ENCODE measurements at places on chromosomes 6 and 20.

DNA sequence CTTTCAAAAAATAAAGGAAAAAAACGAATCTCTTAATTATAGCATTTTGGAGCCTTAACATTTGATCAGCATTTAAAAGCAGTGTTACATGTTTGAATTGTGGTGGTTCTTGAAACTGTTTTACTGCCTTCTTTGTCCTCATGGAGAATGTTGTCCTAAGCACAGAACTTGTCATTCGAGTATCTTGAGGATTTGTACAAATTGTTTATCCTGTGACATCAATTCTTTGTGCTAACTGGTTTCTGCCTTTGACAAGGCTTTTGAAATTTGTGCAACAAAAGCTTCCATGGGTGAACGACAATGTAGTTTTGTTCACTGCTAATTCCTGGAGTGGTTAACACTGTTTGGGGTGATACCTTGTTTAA, 130.8 kb downstream of the SCAF8 start:
- DNase-seq = no peak

DNA sequence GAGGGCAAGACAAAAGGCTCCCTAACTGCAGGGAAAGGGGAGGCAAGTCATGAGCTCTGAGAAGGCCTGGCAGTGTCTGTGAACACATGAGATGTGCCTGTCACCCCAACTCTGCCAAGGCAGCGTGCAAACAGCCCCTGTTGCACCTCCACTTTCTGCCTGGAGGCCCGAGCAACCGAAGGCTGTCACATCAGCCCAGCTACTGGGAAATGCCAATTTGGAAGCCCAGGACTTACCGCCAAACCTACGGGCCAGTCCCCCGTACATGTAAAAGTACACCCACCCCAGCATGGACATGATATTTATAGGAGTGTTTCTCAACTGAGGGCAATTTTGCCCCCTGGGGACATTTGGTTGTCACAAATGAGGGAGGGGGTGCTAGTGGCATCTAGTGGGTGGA, 27.3 kb upstream of the RPP40 start:
- no peak for DNase-seq

GRCh38 chr6:167031082-167031709, 32.0 kb downstream of the CEP43 start:
- no peak for DNase-seq

DNA sequence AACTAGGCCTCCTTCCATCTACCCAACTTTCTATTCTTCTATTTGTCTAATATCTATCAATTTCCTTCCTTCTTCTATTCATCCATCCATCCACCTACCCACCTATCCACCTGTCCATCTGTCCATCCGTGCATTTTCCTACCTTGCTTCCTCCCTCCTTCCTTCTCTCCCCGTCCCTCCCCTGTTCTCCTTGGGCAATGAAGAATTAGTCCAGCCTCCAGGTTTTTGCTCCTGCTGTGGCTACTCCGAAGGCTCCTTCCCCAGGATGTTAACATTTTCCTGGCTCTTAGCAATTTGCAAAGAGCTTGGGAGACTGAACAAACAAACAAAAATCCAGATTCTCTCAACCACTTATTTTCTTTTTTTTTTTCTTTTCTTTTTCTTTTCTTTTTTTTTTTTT, 81.6 kb downstream of the KCNB1 start:
- no peak for DNase-seq

DNA sequence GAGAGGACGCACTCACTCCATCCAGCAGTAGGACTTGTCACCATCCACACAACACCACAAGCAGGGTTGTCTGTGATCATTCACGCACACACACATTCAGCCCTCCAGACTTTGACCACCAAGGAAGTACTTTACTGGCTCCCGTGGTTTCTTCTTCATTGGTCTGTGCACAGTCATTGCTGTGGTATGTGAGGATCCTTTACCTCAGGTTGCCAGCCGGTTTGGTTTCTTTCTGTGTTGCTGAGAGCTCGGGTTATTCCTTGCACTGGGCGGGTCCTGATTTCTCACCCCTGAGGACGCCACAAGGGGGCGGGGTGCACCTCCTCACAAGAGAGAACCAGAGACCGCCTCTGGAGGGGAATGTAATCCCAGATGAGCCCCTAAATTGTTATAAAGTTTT, 11.2 kb downstream of the SLC35A1 start:
- DNase-seq = no peak

GRCh38 chr20:22916021-22916842, 118.9 kb upstream of the SSTR4 start:
- no peak for DNase-seq

GRCh38 chr6:13480631-13481501, 6.5 kb downstream of the GFOD1 start:
- no peak for DNase-seq

DNA sequence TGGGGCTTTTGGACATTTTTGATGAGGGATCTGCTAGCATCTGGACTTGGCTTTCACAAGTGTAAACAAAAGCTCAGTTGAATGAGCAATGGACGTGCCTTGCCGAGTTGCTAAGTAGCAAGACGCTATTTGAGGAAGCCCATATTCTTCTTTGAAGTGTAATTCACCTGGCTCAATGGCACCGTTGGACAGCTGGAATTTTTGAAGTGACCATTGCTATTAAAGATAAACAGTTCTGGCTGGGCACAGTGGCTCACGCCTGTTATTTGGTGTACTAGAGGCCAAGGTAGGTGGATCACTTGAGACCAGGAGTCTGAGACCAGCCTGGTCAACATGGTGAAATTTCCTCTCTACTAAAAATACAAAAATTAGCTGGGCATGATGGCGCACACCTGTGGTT, 88.8 kb upstream of the SOX4 start:
- DNase-seq = no peak

DNA sequence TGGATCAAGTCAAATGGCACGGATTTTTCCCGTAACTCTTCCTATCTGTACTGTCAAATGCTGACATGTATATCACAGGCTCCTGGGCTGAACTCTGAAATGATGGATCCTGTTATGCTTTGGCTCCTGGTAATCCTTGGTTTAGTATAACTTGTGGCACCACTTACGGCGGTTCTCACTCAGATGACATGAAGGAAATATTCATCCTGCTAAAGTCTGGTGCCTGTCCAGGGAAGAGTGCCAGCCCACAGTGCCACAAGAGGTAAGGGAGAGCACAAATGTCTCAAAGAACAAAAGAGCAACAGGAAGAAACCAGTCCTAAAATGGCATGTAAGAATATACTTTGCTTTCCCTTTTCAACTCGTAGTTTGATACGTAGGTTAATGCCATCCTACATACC, 93.1 kb upstream of the TAB2 start:
- no peak for DNase-seq

GRCh38 chr20:55478724-55479450, 526.4 kb downstream of the CBLN4 start:
- no peak for DNase-seq

GRCh38 chr6:40399888-40400457, 187.2 kb downstream of the LRFN2 start:
- no peak for DNase-seq

Measured in naive B cell (primary cell).